Activated CD4-positive, alpha-beta T cell treated with anti-CD3 and anti-CD28 coated beads, Interleukin-2, amount 50 U/mL, for 4 hours (primary cell): ENCODE measurements at places on chromosomes 6 and 20.

DNA sequence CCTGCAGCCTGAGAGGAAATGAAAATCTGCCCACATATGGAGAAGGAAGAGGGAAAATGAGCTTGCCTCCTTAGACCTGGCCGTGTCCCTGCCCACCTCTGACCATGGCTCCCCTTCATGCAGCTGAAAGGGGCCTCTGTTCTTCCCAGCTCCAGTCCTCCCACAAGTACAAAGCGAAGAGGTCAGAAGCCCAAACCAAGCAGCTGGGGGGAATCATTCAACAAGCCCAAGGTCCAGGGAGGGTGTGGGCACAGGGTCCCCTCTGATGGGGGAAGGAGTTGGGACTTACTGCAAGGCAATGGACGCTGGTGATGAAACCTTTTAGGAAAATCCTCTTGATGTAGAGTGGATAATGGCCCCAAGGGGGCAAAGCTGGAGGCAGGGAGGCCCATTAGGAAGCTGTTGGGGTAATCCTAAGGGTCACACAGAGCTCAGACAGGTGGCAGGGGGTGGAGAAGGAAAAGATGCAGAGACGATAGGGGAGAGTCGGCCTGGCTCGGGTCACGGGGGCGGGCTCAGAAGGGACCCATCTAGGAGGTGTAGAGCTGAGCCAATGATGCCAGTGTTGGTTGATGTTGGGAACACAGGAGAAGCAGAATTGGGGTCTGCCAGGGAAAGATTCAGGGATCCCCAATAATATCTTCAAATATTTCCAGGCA, 16.1 kb upstream of the GRM4 start:
- no peak for DNase-seq

DNA sequence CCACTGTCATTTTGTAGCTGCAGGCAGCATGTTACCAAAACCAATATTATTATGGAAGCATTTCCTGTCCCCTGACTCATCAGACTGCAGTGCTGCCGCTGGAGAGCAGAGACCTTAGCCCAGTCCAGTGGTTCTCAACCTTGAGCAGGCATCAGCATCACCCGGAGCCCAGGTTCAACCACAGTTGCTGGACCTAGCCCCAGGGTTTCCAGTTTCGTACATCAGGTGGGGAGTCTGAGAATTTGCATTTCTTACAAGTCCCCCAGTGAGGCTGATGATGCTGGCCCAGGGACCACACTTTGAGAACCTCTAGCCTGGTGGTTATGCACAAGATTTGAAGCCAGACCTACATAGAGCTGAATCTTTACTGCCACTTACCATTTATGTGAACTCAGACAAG, 47.3 kb downstream of the LY86 start:
- DNase-seq, result no peak

- DNase-seq, result no peak
Measured at GRCh38 chr6:44388135-44388487, 605 bp downstream of the CDC5L start.

GRCh38 chr20:61191096-61191495, 61.0 kb upstream of the CDH4 start:
- no peak for DNase-seq

DNA sequence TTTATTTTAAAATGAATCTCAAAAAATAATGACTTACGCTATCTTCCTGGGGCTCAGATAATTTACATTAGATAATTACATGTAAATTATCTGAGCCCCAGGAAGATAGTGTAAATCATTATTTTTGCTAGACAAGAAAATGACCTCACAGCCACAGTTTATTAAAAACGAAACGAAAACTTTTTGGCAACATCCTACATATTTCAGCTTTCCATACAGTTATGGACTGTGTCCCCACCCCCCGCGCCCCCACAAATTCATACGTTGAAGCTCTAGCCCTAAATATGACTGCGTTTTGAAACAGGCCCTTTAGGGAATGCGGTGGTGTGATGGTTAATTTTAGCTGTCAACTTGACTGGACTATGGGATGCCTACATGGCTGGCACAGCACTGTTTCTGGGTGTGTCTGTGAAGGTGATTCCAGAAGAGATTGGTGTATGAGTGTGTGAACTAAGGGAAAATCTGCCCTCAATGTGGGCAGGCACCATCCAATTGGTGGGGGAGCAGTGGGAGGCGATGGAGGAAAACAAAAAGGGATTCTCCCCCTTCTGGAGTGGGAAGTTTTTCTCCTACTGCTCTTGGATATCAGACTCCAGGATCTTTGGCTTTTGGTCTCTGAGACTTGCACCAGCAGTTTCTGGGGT, 52.6 kb downstream of the TRPC4AP start:
- DNase-seq, result no peak

DNA sequence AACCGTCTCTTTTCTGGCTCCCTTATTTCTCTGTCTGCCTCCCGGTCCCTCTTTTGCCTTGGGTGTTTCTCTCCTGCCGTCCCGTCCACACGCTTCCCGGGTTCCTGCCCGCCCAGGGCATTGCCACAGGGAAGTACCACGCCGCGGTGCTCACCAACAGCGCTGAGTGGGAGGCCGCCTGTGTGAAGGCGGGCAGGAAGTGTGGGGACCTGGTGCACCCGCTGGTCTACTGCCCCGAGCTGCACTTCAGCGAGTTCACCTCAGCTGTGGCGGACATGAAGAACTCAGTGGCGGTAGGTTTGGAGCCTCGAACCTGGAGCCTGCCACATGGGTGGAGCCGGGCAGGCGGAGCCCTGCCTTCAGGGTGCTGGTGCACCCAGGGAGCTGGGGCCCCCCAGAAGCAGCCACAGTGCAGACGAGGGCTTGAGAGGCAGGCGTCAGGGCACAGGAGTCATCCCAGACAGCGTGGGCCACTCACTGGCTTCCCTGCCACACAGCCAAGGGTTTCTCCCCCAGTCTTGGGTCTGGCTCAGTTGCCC, 21.3 kb downstream of the NPEPL1 start:
- no peak for DNase-seq

- peak; percentile 84 for DNase-seq
Measured at GRCh38 chr20:43590392-43591303, at the start of gene IFT52. Gene IFT52 (plus strand): TSS chr20:43590937. CDS start chr20:43594699, 3,762 bp downstream.

DNA sequence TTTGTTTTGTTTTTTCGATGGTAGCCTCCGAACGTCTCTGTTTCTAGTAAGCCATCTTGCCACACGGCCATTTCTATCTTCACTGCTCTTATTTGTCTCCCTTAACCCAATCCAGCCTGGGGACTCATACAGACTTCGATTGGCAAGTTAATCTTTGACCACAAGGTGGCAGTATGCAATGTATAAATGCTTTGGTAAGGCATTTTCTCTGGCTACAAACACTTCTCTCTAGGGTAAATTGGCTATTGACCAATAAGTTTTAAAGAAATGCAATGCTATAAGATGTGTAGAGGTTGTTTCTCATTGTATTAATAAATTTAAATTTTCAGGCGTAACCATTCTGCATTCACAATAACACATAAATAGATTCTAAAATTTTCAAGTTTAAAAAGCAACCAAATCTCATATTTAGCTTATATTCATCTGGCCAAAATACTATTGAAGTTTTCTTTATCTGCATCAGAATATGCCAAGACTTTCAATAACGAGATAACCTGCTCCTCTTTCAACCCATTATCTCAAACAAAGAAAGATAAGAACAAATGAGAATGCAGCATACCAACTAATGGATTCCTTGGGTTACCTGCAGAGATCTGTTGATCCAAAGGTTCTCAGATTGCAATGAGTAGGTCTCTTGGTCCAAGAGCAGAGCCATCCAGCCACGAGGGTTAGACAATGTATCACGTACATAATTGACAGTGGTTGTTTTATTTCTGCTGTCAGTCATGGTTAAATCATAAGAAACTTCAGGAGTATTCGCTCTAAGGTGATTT, 231.9 kb downstream of the PKHD1 start:
- no peak for DNase-seq

GRCh38 chr6:118320652-118321051, 227.4 kb upstream of the PLN start:
- DNase-seq, result no peak

GRCh38 chr6:166540631-166541331, 45.7 kb downstream of the RAMACL start:
- peak; percentile 70 for DNase-seq

- no peak for DNase-seq
Measured at GRCh38 chr20:48822879-48823385, 4.9 kb downstream of the PREX1 start.

- DNase-seq, result no peak
Measured at GRCh38 chr6:372336-372911, 19.1 kb upstream of the IRF4 start.

DNA sequence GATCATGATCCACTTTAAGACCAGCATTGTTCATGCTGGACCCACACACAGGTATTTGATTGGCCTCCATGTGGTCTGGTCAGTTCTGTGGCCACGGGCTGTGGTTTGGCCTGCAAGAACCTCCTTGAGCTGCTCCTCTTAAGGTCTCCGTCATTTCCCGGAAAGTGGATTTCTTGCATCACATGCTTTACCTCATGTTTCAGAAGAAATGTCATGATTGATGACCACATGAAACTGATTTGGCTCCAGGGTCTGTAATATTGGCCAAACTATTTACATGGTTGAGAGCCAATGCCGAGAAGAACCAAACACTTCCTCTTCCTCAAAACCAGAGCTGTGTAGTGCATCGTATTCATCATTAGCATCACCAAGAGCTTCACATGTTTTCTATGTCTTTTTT, 13.2 kb upstream of the RSPH3 start:
- no peak for DNase-seq

DNA sequence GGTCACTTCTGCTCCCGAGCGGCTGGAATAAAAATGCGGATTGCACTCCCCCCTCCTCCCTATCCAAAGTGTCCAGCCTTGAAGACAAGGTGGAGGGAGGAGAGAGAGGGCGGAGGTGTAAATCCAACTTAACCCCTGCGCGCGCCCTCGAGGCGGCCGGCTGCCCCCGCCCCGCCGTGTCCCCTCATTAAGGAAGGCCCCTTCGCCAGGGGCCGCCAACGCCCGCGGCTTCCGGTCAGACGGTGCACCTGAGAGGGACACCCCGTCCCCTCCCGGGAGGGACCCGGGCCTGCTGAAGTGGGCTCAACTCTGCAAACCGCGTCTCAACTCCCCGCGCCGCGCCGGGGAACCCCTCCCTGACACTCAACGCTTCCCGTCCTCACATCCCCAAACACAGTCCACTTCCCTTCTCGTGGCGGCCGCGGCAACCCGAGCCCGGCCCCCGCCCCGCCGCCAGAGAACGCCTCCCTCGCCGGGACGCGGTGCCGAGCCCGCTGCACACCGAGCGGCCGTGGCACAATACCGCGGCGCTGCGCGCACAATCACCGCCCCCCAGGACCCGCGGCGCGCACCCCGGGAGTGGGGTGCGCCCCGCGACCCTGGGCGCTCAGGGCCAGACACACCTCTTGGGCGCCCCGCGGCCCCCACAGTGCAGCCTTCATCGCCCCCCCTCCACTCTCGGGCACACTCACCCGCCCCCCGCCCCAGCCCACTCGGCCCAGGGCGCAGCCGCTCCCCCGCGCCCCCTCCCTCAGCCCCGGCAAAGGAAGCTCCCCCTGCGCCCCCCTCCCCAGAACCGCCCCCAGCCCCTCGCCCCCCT, 102.5 kb downstream of the NOL4L start:
- no peak for DNase-seq

GRCh38 chr20:62506087-62506486, 30.3 kb upstream of the GATA5 start:
- DNase-seq, result no peak

GRCh38 chr6:42378536-42378935, 73.2 kb downstream of the TRERF1 start:
- DNase-seq, result no peak

DNA sequence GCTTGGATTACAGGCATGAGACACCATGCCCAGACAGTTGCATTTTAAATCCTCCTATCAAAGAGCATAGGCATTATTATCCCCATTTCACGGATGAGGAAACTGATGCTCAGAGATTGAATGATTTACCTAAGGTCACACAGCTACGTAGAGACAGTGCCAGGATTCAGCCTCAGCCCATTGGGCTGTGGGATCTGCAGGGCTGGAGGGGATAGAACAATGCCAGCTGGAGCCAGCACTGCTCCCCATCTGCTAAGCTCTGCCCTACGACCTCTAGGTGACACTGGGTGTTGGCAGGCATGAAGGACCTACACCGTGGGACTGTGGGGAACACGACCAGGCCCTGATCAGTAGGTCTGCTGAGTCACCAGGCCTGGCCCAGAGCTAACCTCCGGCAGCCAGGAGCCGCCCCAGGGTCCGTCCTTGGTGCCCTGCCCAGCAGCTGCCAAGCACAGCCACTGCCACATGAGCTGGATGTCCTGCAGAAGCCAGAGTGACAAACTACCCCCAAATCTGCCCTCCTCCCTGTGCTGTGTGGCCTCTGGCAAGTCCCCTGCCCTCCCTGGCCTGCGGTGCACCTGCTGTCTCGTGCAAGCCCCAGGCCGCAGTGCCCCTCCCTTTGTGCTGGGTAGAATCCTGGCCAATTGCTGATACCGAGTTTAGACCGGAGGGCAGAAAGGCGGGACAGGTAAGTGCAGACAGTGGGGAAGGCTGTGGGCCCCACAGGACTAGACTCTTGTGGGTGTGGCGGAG, 47.6 kb upstream of the PTGIS start:
- no peak for DNase-seq

DNA sequence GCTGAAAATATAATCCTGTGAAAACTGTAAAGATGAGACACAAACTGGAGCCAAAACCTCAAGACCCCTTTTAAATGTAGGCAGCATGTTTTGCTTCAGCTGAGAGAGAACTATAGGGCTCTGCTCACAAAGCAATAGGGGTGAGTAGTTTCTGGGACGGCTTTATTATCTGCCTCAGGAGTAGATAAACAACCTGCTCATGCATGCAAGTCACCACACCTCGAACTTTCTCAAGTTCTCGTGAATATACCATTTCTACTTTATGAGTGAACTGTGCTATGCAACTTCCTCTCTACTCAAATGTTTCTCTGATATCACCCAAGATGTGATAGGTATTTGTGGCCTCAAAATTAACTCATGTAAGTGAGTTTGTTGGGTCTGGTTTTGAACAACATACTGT, 7.5 kb upstream of the OOEP start:
- DNase-seq, result no peak

- no peak for DNase-seq
Measured at GRCh38 chr20:2237059-2237458, 58.7 kb upstream of the TGM3 start.

DNA sequence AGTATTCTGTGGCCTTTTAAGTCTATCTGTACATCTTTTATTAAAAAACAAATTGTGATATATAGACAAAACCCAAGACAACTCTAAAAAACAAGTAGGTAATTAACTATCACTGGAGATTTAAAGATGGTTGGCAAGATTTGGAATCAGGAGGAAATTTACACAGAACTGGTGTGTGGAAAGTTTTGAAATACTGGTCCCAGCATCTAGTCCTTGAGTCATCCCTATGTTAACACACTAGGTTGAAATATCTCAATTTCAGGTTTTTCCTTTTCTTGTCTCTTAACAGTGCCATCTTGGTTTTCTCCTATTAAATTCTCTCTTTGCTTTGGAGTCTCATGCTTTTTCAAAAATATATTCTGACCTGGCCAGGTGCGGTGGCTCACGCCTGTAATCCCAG, 27.5 kb downstream of the SASH1 start:
- DNase-seq, result no peak

GRCh38 chr20:23179766-23180403, 93.8 kb upstream of the CD93 start:
- DNase-seq, result no peak

- no peak for DNase-seq
Measured at GRCh38 chr6:112296122-112296521, 41.8 kb upstream of the LAMA4 start.

- no peak for DNase-seq
Measured at GRCh38 chr6:108751851-108752732, 96.1 kb upstream of the ARMC2 start.
